ENCODE measurements at places on chromosomes 6 and 20. TPM values are rescaled to one million over a fixed set of nuclear protein-coding genes. Genes with fewer than 3 reads are reported as not detected.

SYNDIG1 gene
- total RNA-seq = not detected

DDR1 gene
- 7.4 TPM for total RNA-seq

RBM24 gene
- not detected for total RNA-seq

SLC2A10 gene
- 1.5 TPM for total RNA-seq

SHLD1 gene
- total RNA-seq = 11.6 TPM

DNA sequence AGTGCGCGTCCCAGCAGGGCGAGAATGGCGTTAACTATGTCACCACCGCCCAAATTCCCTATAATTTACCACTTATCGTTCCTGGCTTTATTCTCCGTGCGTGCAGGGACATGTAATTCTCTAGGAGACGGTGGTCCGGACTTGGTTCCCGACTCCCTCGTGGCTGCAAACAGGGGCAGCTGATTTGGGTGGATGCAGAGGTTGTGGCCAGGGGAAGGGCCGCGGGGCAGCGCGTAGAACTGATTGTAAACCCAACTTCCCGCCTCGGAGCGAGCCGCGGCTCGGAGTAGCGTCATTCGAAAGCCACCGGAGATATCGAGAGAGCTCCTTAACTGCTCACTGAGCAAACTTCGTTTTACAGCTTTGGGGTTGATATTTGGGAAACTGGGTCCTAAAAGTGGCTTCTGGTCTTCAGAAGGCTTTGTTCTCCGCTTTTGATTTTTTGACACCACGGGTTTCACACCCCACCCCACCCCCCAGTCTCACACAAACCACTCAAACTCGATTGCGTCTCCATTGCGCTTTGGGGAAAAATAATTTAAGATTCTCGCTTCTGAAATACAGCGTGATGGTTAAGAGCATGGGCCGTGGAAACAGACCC is 17.5 kb upstream of the ZSCAN9 start:
- peaks cover 48% of the 10 kb centered on the region for H3K27me3 ChIP-seq
- peaks cover 28% of the 10 kb centered on the region for H3K36me3 ChIP-seq
- peak overlapping the region; percentile 82 for H3K4me3 ChIP-seq
- H3K4me1 ChIP-seq = peaks cover 19% of the 10 kb centered on the region
- DNase-seq = no peak

DNA sequence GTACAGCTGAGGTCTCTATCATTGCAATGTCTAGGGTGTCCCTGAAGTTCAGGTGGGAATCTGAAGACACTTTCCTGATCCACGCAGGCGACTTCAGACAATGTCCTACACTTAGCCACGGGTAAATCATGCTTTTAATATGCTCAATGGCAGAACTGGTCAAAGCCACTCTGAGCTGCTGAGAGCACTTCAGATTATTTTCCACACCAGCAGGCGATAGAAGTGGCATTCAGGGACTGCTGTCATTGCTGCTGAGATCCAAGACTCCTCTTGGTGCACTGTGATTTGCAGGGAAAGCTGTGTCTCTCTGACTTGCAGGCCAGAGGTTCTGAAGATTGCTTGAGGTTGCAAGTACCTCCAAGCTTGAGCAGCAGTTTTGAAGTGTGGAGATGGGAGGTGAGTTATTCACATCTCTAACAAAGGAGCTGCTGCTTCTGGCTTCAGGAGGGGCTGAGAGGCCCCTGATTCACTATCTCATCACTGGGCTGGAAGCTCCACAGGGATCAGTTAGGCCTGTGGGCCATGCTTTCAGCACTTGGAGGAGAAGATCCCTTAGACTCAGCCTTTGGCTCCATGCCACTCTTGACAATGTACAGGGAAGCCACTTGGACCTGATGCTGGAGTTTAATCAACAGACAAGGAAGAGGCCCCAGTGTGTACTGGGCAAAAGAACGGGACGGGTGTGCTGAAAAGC is 2.9 kb upstream of the SSTR4 start:
- peaks cover 13% of the 10 kb centered on the region for H3K27me3 ChIP-seq
- no peak overlapping the region for H3K4me3 ChIP-seq
- H3K36me3 ChIP-seq = no peaks in the 10 kb centered on the region
- no peak overlapping the region for H3K27ac ChIP-seq
- no peaks in the 10 kb centered on the region for H3K4me1 ChIP-seq
- no peak for DNase-seq

DNA sequence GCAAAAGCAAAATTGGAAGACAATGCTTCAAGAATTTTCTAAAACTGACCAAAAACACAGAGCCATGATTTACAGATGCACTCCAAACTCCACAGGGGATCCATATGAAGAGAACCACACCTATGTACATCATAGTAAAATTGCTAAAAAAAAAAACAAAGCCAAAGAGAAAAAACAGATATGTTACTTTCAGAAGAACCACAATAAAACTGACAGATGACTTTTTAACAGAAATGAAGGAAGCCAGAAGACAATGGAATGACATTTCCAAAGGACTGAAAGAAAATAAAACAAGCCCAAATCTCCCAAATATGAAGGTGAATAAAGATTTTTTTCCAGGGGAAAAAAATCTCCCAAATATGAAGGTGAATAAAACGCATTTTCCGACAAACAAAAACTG is 17.5 kb downstream of the TRERF1 start:
- peaks cover 34% of the 10 kb centered on the region for H3K4me1 ChIP-seq
- no peak for DNase-seq
- peaks cover 21% of the 10 kb centered on the region for H3K36me3 ChIP-seq
- H3K27ac ChIP-seq = peak overlapping the region; percentile 13
- H3K4me3 ChIP-seq = no peak overlapping the region

GRCh38 chr6:17836293-17836692 is 129.6 kb upstream of the NUP153 start:
- H3K27ac ChIP-seq = no peak overlapping the region
- no peak overlapping the region for H3K4me3 ChIP-seq
- DNase-seq = no peak
- H3K4me1 ChIP-seq = no peaks in the 10 kb centered on the region

DNA sequence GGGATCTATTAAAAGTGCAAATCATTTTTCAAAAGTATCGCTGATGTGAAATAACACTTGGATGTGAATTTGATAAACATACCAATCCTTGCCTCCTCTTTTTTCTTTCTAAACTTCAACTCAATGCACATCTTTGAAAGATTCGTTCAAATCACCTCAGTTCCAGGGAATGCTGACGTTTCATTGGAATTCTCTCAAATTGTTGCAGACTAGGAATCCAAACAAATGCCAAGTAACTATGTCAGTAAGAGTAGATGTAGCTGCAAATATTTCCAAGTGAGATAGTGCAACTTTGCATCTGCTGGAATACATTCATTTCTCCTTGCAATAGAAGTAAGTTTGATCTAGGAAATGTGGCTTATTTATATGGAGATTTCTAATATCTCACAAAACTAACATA is 220.7 kb downstream of the FUT9 start:
- no peaks in the 10 kb centered on the region for H3K4me1 ChIP-seq
- H3K27me3 ChIP-seq = no peaks in the 10 kb centered on the region
- no peak for DNase-seq
- H3K36me3 ChIP-seq = no peaks in the 10 kb centered on the region

GRCh38 chr20:20137851-20138250 is 85.5 kb downstream of the CFAP61 start:
- no peaks in the 10 kb centered on the region for H3K4me1 ChIP-seq
- H3K4me3 ChIP-seq = no peak overlapping the region
- H3K27me3 ChIP-seq = no peaks in the 10 kb centered on the region
- H3K36me3 ChIP-seq = peaks cover 4% of the 10 kb centered on the region
- H3K27ac ChIP-seq = no peak overlapping the region

DNA sequence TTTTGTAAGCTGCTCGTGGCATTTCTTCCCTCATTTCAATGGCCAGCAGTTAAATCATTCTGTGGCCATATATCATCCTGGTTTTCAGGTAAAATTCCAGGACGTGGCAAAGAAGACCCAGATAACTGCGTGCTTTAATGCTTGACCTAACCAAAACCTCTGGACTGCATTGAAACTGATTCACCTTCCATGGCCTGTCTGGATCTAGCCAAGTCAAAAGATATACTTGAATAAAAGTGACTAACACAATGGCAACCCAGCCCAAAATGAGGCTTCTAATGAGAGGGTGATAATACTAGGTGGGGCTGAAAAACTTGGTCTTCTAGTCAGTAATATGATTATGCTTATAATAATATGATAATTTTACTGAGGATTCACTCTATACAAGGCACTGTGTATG is 16.5 kb upstream of the PCSK2 start:
- H3K36me3 ChIP-seq = no peaks in the 10 kb centered on the region
- H3K4me1 ChIP-seq = no peaks in the 10 kb centered on the region
- H3K4me3 ChIP-seq = no peak overlapping the region
- H3K27me3 ChIP-seq = no peaks in the 10 kb centered on the region

GRCh38 chr6:68427630-68428029 is 207.5 kb upstream of the ADGRB3 start:
- no peak for DNase-seq
- no peak overlapping the region for H3K4me3 ChIP-seq
- H3K4me1 ChIP-seq = no peaks in the 10 kb centered on the region
- peaks cover 10% of the 10 kb centered on the region for H3K36me3 ChIP-seq
- no peak overlapping the region for H3K27ac ChIP-seq
- no peaks in the 10 kb centered on the region for H3K27me3 ChIP-seq

Data from natural killer cell treated with Interleukin-12 subunit alpha and Interleukin-12 subunit beta and Interleukin-15 and Interleukin-18, amount 100 ng/mL, for 72 hours (primary cell).